Sigmoid colon (tissue), 7 donors: ENCODE measurements at places on chromosomes 6 and 20. TPM values are rescaled to one million over a fixed set of nuclear protein-coding genes. Genes with fewer than 3 reads are reported as not detected.

- H3K36me3 ChIP-seq, result no peaks in the 10 kb centered on the region
- H3K4me1 ChIP-seq, result peaks cover 36% of the 10 kb centered on the region
- no peak for DNase-seq
- no peak overlapping the region for H3K4me3 ChIP-seq
- no peak overlapping the region for H3K27ac ChIP-seq
Observed at GRCh38 chr6:111586554-111586953, 19.1 kb downstream of the TRAF3IP2 start.

- H3K36me3 ChIP-seq, result no peaks in the 10 kb centered on the region
- no peaks in the 10 kb centered on the region for H3K27me3 ChIP-seq
- no peak overlapping the region for H3K4me3 ChIP-seq
- H3K27ac ChIP-seq, result no peak overlapping the region
Observed at GRCh38 chr6:19268117-19268516, 569.1 kb upstream of the ID4 start.

- H3K4me3 ChIP-seq, result no peak overlapping the region
- no peaks in the 10 kb centered on the region for H3K27me3 ChIP-seq
- DNase-seq, result no peak
- H3K4me1 ChIP-seq, result no peaks in the 10 kb centered on the region
- H3K36me3 ChIP-seq, result no peaks in the 10 kb centered on the region
Observed at GRCh38 chr20:14609328-14610221, 272.2 kb upstream of the FLRT3 start.

DNA sequence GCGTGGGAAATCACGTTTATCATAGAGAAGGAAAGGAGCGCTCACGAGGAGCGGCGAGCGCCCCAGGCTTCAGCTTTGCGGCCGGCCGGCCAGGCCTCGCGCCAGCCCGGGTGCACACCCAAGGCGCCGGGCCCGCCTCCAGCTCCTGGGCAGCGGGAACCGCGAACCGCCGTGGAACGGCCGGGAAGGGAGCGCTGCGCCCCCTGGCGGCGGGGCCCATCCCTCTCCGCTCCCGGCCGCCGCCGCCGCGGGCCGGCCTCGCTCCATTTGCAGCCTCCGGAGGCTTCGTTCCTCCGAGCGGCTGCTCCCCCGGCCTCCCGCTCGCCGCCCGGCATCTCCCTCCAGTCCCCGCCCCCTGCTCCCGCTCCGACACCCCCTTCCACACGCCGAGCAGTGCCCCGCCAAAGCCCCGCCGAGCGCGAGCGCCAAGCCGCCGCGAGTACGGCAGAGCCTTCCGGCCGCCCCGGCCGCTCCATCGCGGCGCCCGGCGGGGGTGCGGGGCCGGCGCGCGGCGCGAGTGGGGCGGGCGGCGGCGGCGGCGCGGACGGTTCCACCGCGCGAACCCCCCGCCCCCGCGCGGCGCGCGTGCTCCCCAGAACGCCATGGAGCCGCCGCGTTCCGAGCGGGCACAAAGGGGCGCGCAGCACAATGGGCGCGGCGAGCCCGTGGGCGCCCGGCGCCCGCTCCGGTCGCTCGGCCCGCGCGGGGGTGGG is 946 bp downstream of the BEND3 start:
- H3K4me1 ChIP-seq, result peaks cover 15% of the 10 kb centered on the region
- peak; percentile 90 for DNase-seq
- H3K4me3 ChIP-seq, result peak overlapping the region; percentile 75
- H3K27me3 ChIP-seq, result peaks cover 5% of the 10 kb centered on the region
- no peaks in the 10 kb centered on the region for H3K36me3 ChIP-seq
- H3K27ac ChIP-seq, result peak overlapping the region; percentile 77

DNA sequence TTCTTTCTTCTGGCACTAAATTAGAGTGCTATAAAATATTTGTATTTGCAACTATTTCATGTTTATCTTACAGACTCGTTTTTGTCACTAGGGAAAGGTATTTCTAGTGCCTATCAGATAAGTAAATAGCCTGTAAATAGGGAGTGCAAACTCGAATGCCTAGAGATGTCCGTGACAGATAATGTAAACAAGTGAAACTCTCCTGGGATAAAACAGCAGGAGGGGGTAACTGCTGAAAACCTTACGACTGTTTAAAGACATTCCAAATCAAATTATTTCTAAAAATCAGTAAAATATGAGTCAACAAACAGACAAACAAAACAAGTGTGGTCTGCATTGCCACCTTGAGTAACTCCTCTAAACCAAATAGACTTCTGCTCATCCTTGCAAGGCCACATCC is 932.1 kb downstream of the EYS start:
- H3K27ac ChIP-seq, result no peak overlapping the region
- no peaks in the 10 kb centered on the region for H3K27me3 ChIP-seq
- no peaks in the 10 kb centered on the region for H3K36me3 ChIP-seq
- H3K4me1 ChIP-seq, result no peaks in the 10 kb centered on the region
- no peak overlapping the region for H3K4me3 ChIP-seq
- DNase-seq, result no peak

DNA sequence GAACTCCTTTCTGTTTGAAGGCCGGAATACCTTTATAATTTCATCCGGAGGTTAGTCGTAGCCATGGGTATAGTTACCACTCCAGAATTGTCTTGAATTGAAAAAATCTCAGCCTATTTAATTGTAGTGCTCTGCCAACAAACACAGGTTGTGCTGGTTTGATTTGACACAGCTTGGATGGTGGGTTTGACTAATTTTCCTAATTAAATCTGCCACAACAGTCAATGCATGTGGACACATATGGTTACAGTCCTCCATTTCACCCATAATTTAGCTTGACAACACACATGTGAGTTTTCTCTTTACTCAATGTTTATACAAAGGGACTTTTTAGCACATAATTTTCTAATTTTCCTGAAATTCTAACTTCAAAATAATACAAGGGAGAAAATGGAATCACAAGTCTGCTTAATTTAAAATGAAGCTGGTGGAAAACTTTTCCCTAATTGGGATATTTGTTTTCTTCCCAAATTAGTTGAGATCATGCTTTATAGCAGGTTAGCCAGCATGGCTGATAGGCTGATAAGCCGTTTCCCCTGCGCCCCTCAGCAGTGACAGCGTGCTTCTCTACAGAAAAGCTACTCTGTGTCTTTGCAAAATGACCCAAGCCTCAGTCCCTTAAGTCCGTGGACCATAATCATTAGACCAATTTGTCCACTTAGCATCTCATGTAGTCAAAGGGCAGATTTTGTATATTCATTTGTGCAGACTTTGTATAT is 463.5 kb upstream of the FLRT3 start:
- H3K27ac ChIP-seq, result no peak overlapping the region
- H3K36me3 ChIP-seq, result no peaks in the 10 kb centered on the region
- H3K27me3 ChIP-seq, result no peaks in the 10 kb centered on the region
- no peak overlapping the region for H3K4me3 ChIP-seq
- no peaks in the 10 kb centered on the region for H3K4me1 ChIP-seq
- DNase-seq, result no peak

DNA sequence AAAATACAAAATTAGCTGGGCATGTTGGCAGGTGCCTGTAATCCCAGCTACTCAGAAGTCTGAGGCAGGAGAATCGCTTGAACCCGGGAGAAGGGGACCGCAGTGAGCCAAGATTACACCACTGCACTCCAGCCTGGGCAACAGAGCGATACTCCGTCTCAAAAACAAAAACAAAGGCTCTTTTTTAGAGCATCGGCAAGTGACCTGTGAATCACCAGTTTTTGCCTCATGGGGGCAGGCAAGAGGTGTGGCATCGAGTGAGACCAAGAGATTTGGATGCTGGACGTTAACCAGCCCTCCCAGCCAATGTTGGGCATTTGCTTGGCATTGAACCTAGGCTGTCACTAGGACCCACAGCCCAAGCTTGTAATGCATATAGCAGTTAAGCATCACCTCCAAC is 14.6 kb upstream of the CDK5RAP1 start:
- H3K27ac ChIP-seq, result no peak overlapping the region
- no peaks in the 10 kb centered on the region for H3K4me1 ChIP-seq
- H3K4me3 ChIP-seq, result no peak overlapping the region
- no peak for DNase-seq

DNA sequence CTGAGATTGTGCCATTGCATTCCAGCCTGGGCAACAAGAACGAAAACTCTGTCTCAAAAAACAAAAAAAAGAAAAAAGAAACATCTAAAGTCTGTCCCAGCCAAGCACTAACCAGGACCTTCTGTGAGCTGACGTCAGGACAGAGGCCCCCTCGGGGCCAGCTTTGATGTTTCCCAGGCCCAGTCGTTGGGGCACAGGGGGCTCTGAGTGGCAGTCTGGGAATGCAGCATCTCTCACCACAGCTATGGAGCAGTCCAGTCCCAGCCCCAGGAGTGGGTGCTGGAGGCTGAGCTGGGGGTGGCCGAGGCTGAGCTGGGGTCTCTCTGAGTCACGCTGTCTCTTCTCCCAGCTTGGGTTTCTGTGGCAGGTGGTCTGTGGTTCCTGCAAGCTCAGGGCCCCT is 46.0 kb upstream of the SRF start:
- H3K4me3 ChIP-seq, result no peak overlapping the region
- H3K27me3 ChIP-seq, result no peaks in the 10 kb centered on the region
- no peak for DNase-seq
- no peaks in the 10 kb centered on the region for H3K36me3 ChIP-seq
- H3K27ac ChIP-seq, result no peak overlapping the region

GRCh38 chr20:62820208-62820961 is 3.5 kb downstream of the COL9A3 start:
- DNase-seq, result no peak
- no peaks in the 10 kb centered on the region for H3K36me3 ChIP-seq
- no peak overlapping the region for H3K4me3 ChIP-seq
- no peak overlapping the region for H3K27ac ChIP-seq
- H3K27me3 ChIP-seq, result peaks cover 49% of the 10 kb centered on the region
- H3K4me1 ChIP-seq, result peaks cover 56% of the 10 kb centered on the region

DNA sequence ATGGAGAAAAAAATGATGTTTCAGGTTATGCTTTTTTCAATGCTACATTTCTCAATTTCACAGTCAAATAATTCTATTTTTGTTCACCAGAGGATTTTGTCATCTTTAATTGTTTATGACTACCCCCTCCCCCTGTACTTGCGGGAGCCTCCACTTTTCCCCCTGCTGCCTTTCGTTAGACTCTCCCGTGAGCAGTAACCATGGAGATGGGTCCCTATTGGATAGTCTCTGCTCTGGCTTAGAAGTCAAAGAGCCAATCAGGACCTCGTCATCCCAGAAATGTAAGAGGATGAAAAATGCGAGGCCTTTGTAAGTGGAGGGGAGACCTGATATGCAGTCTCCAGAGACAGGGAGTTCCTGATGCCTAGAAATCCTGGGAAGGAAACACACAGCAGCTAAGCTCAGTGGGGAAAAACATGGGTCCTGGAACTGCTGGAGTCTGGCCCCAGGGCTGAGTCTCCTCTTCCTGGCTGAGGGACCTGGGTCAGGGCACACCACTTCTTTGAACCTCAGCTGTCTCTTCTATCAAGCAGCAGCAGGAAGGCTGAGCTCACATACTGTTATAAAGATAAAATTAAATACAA is 298.7 kb downstream of the TSHZ2 start:
- H3K27me3 ChIP-seq, result no peaks in the 10 kb centered on the region
- no peak for DNase-seq
- no peaks in the 10 kb centered on the region for H3K36me3 ChIP-seq
- no peak overlapping the region for H3K27ac ChIP-seq

DNA sequence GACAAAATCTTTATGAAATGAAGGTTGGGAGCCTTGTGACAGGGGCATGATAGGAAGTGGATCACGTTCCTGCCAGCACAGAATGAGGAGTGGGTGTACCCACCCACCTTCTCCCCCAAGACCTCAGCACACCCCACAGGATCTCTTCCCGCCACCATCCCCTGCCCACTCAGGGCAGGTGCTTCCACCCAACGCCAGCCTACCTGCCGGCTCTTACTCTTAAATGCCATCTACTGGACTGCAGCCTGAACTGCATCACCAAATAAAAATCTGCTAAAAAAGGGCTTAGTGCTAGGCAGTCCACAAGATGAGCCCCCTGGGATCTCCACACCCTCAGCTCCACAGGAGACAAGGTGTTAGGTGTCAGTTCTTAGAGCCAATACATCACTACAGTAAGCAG is 20.6 kb downstream of the DTNBP1 start:
- DNase-seq, result no peak
- no peaks in the 10 kb centered on the region for H3K4me1 ChIP-seq
- H3K27me3 ChIP-seq, result no peaks in the 10 kb centered on the region
- H3K4me3 ChIP-seq, result no peak overlapping the region
- no peak overlapping the region for H3K27ac ChIP-seq

DNA sequence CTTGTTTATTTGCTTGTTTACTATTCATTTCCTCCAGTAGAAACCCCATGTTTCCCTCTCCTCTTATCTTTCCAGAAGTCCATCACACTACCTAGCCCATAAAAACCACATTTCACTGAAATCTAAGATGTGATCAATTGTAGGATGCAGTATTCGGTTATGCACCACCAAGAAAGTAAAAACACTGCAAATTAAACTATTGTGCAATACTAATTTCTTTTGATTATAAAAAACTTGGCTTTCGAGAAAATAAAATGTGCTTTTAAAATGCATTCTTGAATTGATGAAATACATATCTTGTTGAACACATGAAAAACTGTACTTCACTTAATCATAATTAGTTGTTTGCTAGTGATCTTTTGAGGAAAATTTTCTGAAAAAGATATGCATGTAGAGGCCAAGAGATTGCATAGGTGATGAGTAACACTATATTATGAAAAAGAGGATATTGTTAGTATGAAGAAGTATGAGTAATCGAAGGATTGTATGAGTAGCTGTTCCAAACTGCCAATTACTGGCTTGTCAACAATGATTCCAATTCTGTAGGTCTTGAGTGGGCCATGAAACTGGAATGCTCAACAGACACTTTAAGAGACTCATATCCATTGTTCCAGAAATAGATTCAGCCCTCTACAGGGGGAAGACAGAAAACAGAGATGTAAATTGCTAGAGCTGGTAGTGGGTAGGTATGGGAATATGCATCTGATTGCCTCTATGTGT is 79.7 kb downstream of the RNF217 start:
- H3K4me3 ChIP-seq, result no peak overlapping the region
- no peak for DNase-seq
- peaks cover 36% of the 10 kb centered on the region for H3K4me1 ChIP-seq
- H3K36me3 ChIP-seq, result peaks cover 10% of the 10 kb centered on the region

GRCh38 chr6:151196555-151196954 is 43.2 kb upstream of the AKAP12 start:
- H3K4me1 ChIP-seq, result no peaks in the 10 kb centered on the region
- DNase-seq, result peak; percentile 89
- no peaks in the 10 kb centered on the region for H3K36me3 ChIP-seq
- H3K4me3 ChIP-seq, result no peak overlapping the region

GRCh38 chr6:143955971-143956370 is 52.1 kb downstream of the PLAGL1 start:
- DNase-seq, result no peak
- H3K4me3 ChIP-seq, result no peak overlapping the region
- peaks cover 9% of the 10 kb centered on the region for H3K4me1 ChIP-seq
- no peak overlapping the region for H3K27ac ChIP-seq
- H3K36me3 ChIP-seq, result no peaks in the 10 kb centered on the region
- H3K27me3 ChIP-seq, result no peaks in the 10 kb centered on the region

GRCh38 chr6:45420083-45420908 is 42.6 kb upstream of the SUPT3H start:
- H3K27ac ChIP-seq, result peak overlapping the region; percentile 80
- no peaks in the 10 kb centered on the region for H3K36me3 ChIP-seq
- H3K27me3 ChIP-seq, result peaks cover 19% of the 10 kb centered on the region
- peaks cover 50% of the 10 kb centered on the region for H3K4me1 ChIP-seq
- H3K4me3 ChIP-seq, result peak overlapping the region; percentile 54

DTNBP1 gene
- 20.0 TPM for total RNA-seq

OR2H2 gene
- total RNA-seq, result not detected

ANKRD66 gene
- not detected for total RNA-seq

RAB44 gene
- 0.71 TPM for total RNA-seq

ETV7 gene
- total RNA-seq, result 2.2 TPM

CCR6 gene
- not detected for total RNA-seq

HSF2 gene
- 31.1 TPM for total RNA-seq

SLC35D3 gene
- total RNA-seq, result 0.95 TPM

ADAT2 gene
- 2.2 TPM for total RNA-seq

PTK6 gene
- 0.28 TPM for total RNA-seq

OPN5 gene
- total RNA-seq, result not detected
